CD4-positive, alpha-beta T cell treated with Interleukin-6 at 100 ng/mL for 8 hours (primary cell): ENCODE measurements at places on chromosomes 13 and 19.
A peak's percentile ranks its signal among the peaks of the same experiment; 100 is the strongest.

DNA sequence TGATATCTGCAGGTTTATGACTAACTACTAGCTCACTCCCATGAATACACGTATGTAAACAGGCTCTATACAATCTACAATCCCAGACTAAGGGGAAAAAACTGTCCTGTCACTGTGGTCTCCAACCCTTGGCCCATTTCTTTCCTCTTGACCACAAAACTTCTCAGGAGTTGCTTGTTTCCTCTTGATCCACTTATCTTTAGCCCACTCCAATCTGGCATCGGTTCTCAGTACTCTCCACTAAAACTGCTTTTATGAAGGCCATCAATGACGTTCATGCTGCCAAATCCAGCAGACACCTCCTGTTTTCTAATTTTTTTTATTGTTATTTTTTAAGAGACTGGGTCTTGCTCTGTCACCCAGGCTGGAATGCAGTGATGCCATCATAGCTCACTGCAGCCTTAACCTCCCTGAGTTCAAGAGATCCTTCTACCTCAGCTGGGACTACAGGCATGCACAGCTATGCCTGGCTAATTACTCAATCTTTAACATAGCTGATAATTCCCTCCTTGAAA is 31.9 kb upstream of the USPL1 start:
- DNase-seq = no peak

DNA sequence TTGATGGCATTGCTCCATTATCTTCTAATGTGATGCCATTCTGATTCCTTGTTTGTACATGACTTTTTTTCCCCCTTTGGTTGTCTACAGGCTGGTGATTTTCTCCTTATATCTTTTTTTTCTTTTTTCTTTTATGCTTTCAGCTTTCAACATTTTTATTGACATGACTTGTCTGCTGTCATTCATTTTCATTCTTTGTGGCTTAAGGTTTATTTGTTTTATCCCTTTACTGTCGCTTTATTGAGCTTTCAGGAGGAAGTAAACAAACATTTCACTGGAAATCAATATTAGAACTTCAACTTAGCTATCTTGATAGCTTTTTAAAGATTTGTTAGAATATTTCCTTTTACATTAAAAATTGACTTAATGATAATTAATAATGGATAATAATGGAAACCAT is 9.7 kb downstream of the ITM2B start:
- no peak for DNase-seq

DNA sequence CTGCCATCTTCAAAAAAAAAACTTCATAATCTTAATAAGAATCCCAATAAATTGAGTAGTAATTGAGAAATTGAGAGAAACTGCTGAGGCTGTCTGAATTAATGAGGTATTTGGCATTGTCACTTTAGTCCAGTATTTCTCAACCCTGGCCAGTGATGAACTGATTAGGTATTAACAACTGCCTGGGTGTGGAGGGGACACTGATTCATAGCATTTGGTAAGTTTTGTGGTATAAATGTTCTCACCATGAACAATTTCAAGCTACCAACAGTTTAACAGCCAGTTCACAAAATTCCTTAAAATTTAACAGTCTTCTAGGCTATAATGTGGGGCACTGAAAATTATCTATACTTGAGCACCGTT is 18.3 kb downstream of the GPC6 start:
- DNase-seq = no peak

DNA sequence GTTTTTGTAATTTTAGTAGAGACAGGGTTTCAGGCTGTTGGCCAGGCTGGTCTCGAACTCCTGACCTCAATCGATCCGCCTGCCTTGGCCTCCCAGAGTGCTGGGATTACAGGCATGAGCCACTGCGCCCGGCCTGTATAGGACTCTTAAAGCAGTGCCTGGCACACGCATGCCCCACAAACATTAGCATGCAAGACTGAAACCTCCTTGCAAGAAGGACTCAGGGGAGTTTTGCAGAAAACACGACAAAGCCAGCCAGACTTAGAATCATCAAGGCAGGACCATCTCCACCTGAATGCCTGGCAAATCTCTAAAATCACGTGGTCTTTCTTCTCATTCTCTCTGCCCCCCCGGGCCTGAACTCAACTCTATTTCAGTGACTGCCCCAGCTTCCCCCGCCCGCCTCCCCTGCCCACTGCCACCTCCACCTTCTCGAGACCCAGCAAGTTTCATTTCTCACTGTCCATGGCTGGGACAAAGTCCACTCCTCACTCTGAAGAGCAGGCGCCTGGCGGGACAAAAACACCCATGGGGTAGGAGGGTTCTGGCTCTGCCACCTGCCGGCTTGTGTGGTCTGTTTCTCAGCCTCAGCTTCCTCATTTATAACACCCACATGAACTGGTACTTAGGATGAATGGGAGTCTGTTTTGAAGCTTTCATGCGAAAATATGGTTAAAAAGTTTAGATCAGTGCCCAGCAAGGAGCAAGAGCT is 2.4 kb downstream of the TICAM1 start:
- no peak for DNase-seq

- no peak for DNase-seq
Measured at GRCh38 chr13:33797622-33798021, 20.3 kb upstream of the RFC3 start.

DNA sequence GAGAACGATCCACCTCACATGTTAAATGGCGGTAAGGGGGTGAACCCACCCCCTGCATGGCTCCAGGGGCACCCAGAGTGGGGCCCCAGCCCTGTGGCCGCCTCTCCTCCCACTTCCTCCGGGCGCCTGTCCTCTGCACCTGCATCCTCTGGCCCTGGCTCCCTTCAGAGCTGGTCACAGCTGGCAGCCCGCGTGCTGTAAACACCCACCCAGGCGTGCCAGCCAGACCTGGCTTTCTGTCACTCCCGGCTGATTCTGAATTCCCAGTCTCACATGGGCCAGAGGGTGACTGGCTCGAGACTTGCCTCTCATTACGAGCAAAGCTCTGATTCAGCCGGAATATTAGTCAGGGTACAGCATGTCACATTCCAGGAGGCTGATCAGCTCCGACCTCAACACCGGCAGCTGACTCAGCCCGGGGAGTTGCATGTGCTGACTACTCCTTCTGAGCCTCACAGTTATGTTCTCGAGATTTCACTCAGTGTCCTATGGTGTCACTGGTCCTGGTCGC is 75.1 kb downstream of the GNG7 start:
- DNase-seq = no peak

DNA sequence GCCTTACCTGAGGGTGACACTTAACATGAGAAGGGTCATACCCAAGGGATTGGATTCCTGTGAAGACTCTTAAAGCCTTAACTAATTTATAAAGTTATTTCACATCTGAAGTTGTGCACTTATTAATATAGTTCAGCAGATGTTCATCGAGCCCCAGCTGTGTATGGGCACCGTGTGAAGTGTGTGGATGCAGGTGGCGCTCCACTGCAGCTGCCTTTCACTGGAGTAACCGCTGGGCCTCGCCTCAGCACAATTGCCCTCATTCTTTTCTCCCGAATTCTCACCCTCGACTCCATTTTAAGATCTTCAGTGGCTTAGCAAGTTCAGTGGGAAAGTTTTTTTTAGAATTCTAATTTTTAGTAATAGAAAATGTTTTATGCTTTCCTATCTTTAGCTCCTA is 66.2 kb downstream of the DPY19L3 start:
- no peak for DNase-seq

DNA sequence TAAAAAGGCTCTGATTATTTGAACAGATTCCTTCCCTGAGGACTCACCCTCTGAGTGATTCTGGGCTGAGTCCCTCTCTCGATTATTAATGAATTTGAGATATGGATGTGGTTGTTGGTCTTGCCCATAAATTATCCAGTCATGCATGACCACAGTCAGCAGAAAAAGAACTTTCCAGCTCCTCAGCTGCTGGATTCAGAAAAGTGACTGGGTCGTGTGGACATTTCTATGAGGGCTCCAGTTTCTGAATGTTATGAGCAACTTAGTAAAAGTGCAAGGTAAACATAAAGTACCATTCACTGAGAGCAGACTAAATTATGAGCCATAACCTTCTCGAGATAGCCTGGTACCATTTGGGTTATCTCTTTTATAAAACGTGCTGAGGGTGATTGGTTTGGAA is 100.1 kb upstream of the CLDN10 start:
- DNase-seq = no peak

- DNase-seq = no peak
Measured at GRCh38 chr13:103516015-103516795, 450.0 kb upstream of the SLC10A2 start.

- DNase-seq = no peak
Measured at GRCh38 chr13:73664851-73665250, 469.4 kb downstream of the KLF12 start.

GRCh38 chr19:38057959-38058690 is 151.1 kb downstream of the SIPA1L3 start:
- DNase-seq = no peak

- DNase-seq = no peak
Measured at GRCh38 chr13:106989876-106990275, 421.9 kb upstream of the ARGLU1 start.

GRCh38 chr19:51387924-51388389 is at the start of gene LIM2:
TSS of gene LIM2 (minus strand) at chr19:51387974. CDS start at chr19:51387443, 531 bp downstream.
- no peak for DNase-seq

GRCh38 chr19:55141696-55142095 is 7.3 kb downstream of the TNNT1 start:
- no peak for DNase-seq

GRCh38 chr13:20461481-20461859 is 64.2 kb downstream of the CRYL1 start:
- no peak for DNase-seq

- DNase-seq = no peak
Measured at GRCh38 chr19:389935-390289, 19.0 kb downstream of the C2CD4C start.

DNA sequence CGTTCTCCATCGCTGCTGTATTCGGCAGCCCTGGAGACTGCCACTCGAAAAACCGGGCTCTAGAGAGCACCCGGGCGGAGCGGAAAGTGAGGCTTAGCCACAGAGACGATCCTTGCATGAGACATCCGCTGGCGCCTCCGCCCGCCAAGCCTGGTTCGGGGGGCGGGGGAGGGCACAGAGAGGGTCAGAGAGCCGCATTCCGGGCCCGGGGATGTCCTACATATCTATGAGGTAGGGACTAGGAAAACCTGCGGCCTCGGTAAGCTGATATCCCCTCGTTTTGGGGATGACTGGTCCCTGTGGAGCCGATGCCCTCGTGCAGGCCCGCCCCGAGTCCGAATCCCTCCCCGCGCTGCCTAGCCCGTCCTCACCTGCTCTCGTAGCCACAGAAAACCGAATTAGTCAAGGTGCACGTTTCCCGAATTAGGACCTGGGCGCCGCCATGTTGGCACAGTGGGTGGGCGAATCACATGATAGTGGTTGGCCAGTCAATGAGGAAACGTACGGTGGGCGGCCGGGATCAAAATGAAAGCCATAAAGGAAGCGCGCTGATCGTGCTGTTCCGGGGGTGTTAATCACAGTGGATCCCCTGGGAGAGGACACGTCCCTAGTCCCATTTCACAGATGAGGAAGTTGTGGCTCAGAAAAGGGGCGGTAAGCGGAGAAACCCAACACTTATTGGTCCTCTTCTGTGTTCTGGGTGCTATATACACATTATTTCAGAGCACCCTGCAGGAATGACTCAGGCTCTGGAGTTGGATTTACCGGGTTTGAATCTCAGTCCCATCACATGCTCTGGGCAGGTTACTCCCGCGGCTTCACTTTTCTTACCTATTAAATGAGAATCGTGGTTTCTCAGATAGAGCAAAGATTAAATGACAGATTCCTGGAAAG is at the start of gene TRMT1:
TSS of gene TRMT1 (minus strand) at position 459 of the 894 bp plus-strand sequence. CDS start at position 118, 341 bp downstream.
- peak; percentile 85 for DNase-seq

- no peak for DNase-seq
Measured at GRCh38 chr13:112833551-112834257, 135.3 kb upstream of the MCF2L start.

DNA sequence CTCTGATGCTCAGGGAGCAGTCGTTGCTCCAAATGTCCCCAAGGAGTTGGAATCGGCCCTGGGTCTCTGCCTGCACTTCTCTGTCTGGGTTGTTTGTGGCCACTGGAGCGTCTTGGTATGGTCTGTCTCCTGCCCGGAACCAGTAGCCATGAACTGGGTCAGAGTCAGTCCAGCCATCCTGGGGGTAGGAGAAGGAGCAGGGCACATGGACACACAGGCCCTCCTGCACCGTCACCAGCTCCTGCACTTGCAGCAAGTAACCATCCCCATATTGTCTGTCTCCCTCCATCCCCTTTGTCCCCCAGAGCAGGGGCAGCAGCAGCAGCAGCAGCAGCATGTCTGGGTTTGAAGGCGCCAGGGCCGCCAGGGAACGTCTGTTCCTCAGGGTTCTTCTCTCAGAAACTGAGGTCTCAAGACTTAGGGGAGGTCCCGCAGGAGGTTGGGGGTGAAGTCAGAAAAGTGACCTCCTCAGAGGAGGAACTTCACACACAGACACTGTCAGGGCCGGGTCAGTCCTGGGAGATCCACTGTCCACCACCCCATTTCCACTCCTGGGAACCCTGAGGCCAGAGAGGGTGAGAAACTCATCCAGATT is at the start of gene SIGLEC8:
TSS of gene SIGLEC8 (minus strand) at position 404 of the 595 bp plus-strand sequence. CDS start at position 337, 67 bp downstream.
- DNase-seq = no peak

DNA sequence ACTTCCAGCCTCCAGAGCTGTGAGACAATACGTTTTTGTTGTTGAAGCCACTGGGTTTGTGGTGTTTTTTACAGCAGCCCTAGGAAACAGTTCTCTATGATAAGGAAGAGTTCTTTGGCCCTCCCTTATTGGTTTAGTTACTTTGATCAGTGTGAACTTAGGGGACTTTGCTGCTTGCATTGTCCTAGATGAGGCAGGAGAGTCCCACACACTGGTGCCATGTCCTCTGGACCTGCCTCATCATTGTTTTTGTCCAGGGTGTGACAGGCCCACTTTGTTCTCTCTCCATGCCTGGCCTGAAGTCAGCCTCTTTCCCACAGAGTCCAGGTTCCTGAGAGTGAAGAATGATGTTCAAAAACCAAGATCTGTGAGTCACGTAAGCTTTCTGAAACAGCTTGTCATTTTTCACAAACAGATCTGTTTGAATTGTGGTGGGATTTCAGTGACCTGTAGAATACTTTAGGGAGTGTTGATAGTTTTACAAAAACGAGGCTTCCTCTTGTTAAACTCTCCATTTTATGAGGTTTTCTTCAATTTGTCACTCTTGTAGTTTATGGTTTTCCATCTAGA is 63.8 kb downstream of the ING1 start:
- DNase-seq = no peak

GRCh38 chr13:113876346-113877148 is 12.7 kb upstream of the GAS6 start:
- no peak for DNase-seq

- DNase-seq = peak; percentile 69
Measured at GRCh38 chr19:47107202-47107952, 6.2 kb downstream of the ZC3H4 start.

- peak; percentile 87 for DNase-seq
Measured at GRCh38 chr19:53537521-53538377, at the start of gene ZNF331. TSS of gene ZNF331 (plus strand) at chr19:53538145. CDS start at chr19:53569377, 31,232 bp downstream.

- DNase-seq = no peak
Measured at GRCh38 chr19:41930322-41930722, 2.1 kb upstream of the ERFL start.

DNA sequence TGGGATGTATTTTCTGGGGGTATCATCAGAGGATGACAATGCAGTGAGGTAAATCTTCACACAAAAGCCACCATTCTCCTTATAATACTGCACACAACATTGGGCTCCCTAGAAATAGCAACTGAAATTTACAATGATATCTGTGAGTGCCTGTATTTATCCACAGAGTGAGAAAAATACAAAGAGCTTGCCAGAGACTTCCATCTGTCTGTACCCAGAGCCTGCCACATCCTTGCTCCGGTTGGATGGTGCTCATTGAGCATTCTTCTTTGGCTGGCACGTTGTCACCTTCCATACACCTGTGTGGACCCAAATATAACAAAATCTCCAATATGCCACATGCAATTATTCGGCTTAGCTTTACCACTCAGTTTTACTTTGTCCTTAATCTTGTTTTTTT is 189.5 kb upstream of the UFM1 start:
- DNase-seq = no peak

GRCh38 chr19:38817081-38817480 is 4.3 kb upstream of the LGALS4 start:
- no peak for DNase-seq
